Stimulated activated CD4-positive, alpha-beta T cell treated with anti-CD3 and anti-CD28 coated beads, TNF-alpha, amount 100 ng/mL, for 1 hour (primary cell): ENCODE measurements at places on chromosomes 3 and 15.
A peak's percentile ranks its signal among the peaks of the same experiment; 100 is the strongest.

- DNase-seq, result no peak
These were observed 29.6 kb upstream of the RBP2 start for GRCh38 chr3:139505829-139506386.

GRCh38 chr15:82647045-82647834 is at the start of gene CPEB1:
CPEB1 (minus strand) TSS chr15:82647363; CDS start chr15:82628459, 18,904 bp downstream.
- DNase-seq, result peak; percentile 48

GRCh38 chr3:21954709-21955108 is 203.7 kb upstream of the ZNF385D start:
- no peak for DNase-seq

DNA sequence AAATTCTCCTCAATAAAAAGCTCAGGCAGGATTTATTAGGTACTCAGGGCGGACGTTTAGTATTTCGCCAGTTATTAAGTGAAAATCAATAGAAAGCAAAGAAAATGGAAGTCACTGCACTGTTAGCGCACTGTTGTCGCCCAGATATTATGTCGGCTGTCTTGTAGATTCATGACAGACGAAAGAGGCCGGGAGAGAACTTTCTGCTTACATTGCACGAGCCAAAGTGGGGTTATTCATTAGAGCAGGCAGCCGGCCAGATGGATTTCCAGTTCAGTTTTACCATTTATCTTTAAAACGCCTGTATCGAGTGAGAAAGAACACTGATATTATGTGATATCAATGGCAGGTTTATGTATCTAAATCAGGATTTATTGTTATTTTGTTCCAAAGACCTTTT is 866.0 kb upstream of the NR2F2 start:
- no peak for DNase-seq

DNA sequence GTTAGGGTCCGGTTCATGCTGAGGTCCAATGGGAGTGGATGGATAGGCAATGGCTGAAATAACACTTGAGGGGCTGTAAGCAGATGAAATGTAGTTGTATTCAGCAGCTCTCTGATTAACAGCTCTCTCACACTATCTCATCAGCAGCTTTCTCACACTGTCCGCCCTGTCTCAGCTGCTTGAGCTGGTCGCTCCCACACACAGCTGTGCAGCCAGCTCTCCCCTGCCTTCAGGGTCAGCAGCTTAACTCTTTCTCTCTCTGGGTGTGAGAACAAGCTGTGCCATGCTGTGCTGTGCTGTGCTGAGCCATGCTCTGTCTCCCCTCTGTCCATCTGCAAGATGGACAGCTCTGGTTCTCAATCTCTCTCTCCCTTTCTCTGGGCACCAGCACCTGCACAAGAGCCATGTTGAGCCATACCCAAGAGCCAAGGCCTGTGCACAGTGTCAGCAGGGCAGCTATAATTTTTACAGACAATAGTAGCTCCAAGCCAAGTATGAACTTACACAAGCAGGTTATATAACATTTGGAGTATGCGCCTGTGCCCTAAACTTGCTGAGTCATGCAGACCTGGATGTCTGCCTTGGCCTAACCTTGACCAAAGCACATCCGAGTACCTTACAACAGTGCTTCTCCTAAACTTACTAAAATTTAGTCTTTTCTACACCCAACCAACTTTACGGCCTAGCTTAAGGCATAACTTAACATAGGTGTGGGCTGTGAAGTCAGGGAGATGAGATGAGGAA is 291.3 kb upstream of the TRIM42 start:
- no peak for DNase-seq

- no peak for DNase-seq
These were observed 688.1 kb downstream of the ZNF385D start for GRCh38 chr3:21062831-21063294.

GRCh38 chr3:179079537-179079936 is 7.9 kb upstream of the ZMAT3 start:
- DNase-seq, result no peak

DNA sequence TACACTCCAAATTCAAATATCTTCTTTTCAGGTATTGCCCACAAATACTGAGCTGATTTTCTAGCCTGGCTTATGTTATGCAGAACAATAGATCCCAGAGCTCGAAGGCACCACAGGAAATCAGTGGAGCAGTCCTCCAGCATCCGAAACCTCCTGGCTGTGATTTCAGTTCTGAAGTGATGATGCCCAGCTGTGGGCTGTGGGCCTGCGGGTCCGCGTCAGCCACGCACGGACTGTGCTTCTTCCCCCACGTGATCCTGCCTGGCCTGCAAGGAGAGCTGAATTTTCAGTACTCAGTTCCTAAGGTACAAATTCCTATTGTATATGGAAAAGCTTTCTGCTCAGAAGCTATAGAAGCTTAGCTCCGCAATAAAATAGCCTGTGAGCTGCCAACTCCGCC is 96.2 kb downstream of the OCA2 start:
- DNase-seq, result no peak

GRCh38 chr15:28957606-28958498 is 72.1 kb downstream of the APBA2 start:
- DNase-seq, result no peak

- no peak for DNase-seq
These were observed 191.4 kb downstream of the LRTM1 start for GRCh38 chr3:54736459-54736858.

DNA sequence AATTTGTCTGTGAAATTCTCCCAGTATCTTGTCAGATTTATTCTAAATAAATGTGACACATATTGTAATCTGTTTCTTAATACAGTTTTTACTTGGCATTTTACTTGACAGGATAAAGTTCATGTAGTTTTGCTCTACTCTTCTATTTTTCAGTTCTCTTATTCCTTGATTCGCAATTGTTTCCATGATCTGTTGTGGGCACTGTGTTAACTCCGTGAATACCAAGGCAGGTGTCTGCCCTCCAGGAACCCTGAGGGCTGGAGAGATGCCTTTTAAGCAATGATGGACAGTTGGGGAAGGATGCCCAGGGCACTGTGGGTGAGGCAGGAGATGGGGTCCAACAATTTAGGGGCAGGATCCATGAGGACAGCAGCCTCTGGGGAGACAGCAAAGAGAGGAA is 3.1 kb downstream of the CLDN11 start:
- DNase-seq, result no peak

- no peak for DNase-seq
These were observed 332.1 kb downstream of the ARRDC4 start for GRCh38 chr15:98292442-98293240.

DNA sequence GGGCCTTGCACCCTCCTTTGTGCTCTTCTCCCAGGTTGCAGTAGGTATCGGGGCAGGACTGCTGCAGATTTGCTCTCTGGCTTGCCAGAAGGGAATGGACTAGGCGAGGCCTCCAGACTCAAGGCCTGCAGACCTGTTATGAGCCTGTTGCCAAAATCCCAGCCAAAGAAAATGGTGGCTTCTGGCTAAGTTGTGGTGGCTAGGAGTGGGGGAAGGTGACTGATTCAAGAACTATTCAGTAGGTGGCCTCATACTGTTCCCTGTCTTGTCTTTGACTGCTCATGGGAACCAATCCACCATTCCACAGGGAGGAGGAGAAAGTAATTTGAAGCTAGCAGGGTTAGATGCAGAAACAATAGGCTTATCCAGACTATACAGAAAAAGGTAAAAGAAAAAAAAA is 380.4 kb upstream of the PROK2 start:
- no peak for DNase-seq

- no peak for DNase-seq
These were observed 59.2 kb downstream of the UACA start for GRCh38 chr15:70704166-70704565.

DNA sequence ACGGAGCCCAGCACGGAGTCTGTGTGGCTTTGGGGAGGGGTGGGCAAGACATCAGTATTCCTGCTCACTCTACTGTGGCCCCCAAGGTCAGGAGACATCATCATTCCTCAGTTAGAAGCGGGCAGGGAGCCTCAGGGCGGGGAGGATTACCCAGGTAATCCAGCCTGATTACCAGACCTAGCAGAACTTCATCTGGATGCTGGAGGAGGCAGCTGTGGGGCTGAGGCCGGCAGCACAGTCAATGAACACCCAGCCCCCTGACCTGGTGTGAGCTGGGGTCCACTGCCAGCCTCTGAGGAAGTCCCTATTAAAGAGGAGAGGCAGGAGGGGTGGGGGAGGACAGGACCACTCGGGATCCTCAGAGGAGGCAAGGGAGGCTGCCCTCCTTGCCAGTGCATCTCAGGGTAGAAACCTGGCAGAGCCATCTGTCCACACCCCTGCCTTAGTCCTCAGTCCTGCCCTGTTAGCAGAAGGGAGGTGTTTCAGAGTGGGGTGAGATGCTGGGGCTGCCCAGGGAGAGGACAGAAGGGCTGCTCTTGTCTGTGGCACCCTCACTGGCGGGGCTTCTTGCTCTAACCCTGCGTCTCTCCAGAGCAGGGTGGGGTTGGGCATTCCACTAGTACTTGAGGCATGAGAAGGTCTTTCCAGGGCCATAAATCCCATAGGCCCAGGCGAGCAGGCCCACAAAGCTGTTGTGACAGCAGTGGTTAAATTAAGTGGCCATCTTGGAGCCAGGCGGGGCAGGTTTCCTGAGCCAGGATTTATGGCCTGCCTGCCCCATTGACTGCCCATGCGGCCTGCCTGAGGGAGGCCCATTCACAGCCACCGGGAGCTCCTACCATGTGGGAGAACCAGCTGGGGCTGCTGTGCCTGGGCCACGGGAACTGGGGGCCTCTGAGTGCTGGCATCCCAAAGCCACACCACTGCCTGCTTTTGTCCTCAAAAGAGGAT is 82.1 kb downstream of the LINGO1 start:
- DNase-seq, result no peak

- no peak for DNase-seq
These were observed 76.6 kb upstream of the PIAS1 start for GRCh38 chr15:67977414-67978089.

DNA sequence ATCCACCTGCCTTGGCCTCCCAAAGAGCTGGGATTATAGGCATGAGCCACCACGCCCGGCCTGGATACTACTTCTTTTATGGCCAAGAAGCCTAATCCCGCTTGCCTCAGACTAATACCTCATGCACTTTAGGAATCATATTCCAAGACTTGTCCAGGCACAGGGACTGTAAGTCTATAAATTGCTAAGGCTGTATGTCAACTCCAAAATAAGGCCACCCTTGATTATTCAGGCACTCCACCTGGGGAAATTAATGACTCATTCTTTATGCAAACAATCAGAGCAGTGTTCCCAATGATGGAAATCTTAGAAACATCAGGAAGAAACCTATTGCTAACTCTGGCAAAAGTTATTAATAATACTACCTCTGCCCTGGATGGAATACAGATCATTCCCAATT is 98.4 kb downstream of the ERC2 start:
- DNase-seq, result no peak

DNA sequence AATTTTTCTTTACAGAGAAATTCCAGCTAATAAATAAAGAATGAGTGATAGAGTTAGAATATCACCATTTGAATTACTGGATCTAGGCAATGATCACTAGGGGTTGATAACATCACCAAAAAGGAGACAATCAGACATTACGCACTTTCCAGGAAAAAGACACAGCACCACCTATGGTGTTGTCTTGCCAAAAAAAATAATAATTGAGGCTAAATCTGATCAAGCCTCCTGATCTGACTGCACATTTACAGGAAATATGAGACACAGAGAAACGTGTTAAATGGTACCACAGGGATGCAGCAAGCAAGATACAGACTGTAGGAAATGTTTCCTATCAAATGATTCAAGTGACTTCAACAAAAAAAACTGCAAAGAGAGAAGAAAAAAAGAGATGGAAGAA is 92.8 kb downstream of the EOMES start:
- no peak for DNase-seq

- no peak for DNase-seq
These were observed 476.1 kb downstream of the EDEM1 start for GRCh38 chr3:5663601-5664000.

- DNase-seq, result no peak
These were observed 203.3 kb upstream of the IL12A start for GRCh38 chr3:159785273-159785708.

- DNase-seq, result no peak
These were observed 37.3 kb downstream of the FSD2 start for GRCh38 chr15:82768414-82769054.
